ENCODE measurements at places on chromosomes 1 and 21.
A peak's percentile ranks its signal among the peaks of the same experiment; 100 is the strongest.

DNA sequence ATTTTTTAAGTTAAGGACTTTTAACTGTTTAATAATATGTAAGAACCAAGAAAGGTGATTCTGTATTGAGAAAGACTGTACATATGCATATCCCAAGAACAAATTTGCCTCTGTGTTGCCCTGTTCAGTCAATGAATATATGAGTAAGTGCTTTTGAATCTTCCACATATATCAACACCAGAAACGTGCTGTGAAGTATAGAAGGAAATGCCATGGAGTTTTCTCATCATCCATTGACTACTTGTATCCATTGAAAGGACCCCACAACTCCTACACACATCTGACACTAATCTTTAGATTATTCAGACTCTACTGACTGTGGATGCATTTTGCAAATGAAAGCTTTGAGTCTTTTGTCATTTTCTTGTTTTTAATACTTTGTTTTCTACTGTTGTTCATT lies 366.9 kb downstream of the S1PR1 start:
- DNase-seq, result no peak

DNA sequence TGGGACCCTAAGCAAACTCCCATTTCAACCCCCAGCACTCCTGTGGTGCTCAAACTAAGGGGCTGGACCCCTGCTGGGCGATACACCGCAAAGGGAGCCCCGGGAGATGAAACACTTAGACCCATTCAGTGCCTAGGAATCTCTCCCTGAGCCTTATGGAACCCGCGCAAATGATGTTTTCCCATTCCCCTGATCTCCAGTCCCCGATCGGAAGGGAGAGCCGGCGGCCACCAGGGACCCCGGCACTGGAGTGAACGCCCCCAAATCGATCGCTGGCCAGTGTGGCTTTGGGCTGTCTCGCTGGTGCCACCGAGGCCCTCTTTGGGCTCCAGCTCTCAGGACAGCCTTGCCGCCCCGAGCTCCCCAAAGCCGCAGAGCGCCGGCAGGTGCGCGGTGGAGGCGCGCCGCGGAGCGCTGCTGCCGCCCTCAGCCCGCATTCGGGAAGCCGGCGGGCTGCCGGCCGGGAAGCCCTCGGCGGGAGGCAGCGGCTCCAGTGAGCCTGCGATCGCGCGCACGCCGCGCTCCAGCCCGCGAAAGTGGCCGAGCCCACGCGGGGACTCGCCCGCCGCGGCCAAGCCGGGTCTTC lies 1.1 kb downstream of the PLXNA2 start:
- no peak for DNase-seq

DNA sequence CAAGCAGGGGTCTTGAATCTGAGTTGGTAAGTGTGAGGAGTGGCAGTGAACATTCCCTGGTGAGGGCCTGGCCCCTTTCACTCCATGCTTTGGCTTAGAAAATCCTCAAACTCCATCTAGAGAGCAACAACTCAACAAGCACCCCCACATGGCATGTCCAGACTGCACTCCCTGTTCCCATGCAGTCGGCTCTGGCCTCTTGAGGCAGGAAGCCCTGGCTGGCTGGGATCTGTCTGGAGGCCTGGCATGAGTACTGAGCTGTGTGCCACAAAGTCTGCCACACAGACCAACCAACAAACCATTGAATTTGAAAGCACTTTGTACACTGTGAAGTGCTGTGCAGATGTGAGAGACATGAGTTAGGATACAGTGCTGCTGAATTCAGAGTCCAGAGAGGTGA lies 25.2 kb downstream of the COA7 start:
- DNase-seq, result no peak

GRCh38 chr1:235500971-235501540 lies 3.2 kb downstream of the B3GALNT2 start:
- DNase-seq, result no peak

DNA sequence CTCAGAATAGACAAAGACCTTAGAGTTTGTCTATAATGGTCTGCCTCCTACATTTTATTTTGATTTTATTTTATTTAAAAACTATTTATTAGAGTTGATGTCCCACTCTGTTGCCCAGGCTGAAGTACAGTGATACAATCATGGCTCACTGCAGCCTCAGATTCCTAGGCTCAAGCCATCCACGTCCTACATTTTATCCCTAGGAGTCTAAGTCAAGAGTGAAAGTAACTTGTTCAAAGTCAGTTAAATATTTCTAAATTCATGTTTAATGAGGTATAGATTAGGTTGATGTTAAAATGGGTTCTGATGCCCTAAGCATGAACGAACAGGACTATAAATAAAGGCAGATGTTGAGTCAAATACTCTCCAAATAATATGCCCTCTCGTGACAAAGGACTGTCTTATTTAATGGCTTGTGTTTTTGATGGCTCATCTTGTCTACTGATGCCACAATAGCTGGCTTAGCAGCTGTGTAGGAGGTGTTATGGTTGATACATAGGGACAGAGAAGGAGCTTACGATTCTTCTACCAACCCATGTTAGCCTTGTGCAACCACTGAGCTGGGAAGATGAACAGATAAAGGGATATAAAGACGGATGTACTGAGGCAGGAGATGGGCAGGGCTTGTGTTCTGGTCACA lies 66.0 kb upstream of the CR1L start:
- DNase-seq, result no peak

GRCh38 chr1:19769211-19769932 lies 30.3 kb downstream of the TMCO4 start:
- no peak for DNase-seq

DNA sequence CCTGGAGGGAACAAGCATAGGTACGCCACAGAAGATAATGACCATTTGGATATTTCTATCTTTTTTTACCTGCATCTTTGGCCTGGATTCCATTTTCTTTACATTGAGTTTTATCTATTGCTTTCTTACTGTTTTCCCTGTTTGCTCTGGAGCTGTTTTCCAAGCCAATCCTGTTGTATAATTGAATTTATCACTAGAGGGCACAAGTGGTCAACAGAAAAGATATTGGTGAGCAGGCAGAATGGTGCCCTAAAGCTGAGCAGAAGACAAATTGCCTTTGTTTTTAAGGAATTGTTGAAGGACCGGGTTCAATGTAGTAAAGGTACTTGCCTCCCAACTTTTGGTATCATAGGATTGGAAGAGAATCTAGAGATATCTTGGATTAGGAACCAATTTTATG lies 152.8 kb downstream of the PPP1R12B start:
- DNase-seq, result no peak

DNA sequence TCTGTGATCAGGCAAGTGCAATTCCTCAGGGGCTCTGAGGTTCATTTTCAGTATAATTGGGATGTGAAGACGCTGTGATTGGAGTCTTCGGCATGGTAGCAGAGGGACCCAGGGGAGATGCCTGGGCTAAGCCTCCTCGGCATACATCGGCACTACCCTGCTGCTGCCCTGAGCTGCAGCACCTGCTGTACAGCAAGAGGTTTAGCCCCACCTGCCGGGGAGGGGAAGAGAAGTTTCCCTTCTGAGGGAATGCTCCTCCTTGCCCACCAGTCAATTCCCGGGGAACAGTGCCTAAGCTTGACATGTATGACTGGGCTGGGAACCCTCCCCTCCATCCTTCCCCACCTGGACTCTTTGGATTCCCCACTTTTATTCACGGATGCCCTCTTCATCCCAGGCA lies 24.9 kb downstream of the CNIH3 start:
- DNase-seq, result no peak

- no peak for DNase-seq
Observed at GRCh38 chr1:221487781-221488524, 253.9 kb downstream of the DUSP10 start.

DNA sequence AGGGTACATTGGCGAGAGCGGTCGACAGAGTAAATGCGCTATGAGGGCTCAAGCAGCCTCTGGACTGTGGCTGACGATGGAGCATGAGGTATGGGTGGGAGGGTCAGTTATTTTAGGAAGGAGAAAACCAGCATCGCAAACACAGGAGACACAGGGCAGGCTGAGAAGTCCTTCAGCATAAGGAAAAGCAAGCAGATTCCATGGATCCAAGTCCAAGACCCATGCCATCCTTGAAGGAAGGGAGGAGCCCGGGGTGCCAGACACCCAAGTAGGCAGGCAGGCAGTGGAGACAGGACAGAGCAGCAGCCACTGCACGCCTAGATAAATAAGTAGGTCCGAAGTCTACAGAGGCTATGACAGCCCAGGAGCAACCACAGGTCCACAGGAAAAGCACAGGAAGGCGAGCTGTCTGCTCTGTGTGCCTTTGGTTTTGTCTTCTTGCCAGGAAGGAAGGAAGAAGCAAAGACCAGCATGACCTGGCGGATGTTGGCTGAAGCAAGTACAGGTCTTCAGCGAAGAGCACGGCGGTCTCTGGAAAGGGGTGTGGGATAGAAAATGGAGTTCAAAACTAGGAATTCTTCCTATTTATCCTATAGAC lies 76.4 kb upstream of the SLC45A1 start:
- peak; percentile 24 for DNase-seq

Data from KG1 (cell line).